ENCODE measurements at places on chromosomes 4 and X. TPM values are rescaled to one million over a fixed set of nuclear protein-coding genes. Genes with fewer than 3 reads are reported as not detected.

SPACA5 gene
- not detected for total RNA-seq

PTTG2 gene
- total RNA-seq = 7.7 TPM

GRCh38 chr4:76420188-76420761 is 666 bp downstream of the CCDC158 start:
- H3K4me1 ChIP-seq = peaks cover 16% of the 10 kb centered on the region
- H3K4me3 ChIP-seq = peak overlapping the region; percentile 57
- H3K36me3 ChIP-seq = no peaks in the 10 kb centered on the region
- DNase-seq = no peak

DNA sequence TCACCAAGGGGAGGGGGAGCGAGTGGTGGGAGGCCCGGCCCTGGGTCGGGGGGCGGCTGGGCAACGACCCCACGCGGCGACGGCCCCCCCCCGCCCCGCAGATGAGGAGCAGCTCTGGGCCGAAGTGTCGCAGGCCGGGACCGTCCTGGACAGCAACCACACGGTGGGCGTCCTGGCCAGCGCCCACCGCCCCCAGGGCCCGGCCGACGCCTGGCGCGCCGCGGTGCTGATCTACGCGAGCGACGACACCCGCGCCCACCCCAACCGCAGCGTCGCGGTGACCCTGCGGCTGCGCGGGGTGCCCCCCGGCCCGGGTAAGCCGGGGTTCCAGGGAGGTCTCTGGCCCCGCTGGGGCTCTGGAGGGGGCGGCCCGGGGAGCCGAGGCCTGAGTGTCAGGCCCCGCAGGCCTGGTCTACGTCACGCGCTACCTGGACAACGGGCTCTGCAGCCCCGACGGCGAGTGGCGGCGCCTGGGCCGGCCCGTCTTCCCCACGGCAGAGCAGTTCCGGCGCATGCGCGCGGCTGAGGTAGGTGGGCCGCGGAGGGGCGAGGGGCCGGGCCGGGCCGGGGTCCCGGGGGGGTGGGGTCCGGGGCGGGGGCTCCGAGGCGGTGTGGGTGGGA is 8.7 kb upstream of the FGFRL1 start:
- H3K4me3 ChIP-seq = no peak overlapping the region
- H3K4me1 ChIP-seq = peaks cover 22% of the 10 kb centered on the region
- H3K27ac ChIP-seq = no peak overlapping the region
- H3K27me3 ChIP-seq = peaks cover 46% of the 10 kb centered on the region

DNA sequence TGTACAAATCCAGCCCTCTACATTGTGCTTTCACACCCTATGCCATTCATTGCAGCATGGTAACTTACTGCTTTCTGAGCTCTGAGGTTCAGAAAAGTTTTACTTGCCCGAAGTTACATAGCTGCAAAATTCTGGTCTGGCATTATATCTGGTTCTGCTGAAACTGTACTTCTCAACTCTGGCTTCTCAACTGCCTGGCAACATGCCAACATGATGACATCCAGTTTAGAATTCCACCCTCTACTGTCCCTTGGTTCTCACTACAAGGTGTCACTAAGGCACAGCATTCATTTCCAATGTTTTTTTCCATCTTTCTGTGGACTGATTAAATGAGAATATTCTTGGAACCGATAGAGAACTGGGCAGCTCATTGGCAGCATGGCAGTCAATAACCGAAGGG is 242.9 kb upstream of the PRPS2 start:
- no peaks in the 10 kb centered on the region for H3K36me3 ChIP-seq
- no peaks in the 10 kb centered on the region for H3K27me3 ChIP-seq
- no peaks in the 10 kb centered on the region for H3K4me1 ChIP-seq
- DNase-seq = no peak
- no peak overlapping the region for H3K27ac ChIP-seq
- no peak overlapping the region for H3K4me3 ChIP-seq

CITED1 gene
- not detected for total RNA-seq

- DNase-seq = no peak
- no peaks in the 10 kb centered on the region for H3K36me3 ChIP-seq
- no peak overlapping the region for H3K27ac ChIP-seq
- H3K27me3 ChIP-seq = no peaks in the 10 kb centered on the region
- no peaks in the 10 kb centered on the region for H3K4me1 ChIP-seq
Observed at GRCh38 chr4:58761563-58761962, 1651.4 kb upstream of the IGFBP7 start.

ARHGEF38 gene
- total RNA-seq = not detected

PNMA6F gene
- not detected for total RNA-seq

GRCh38 chr4:173415885-173416653 is 17.2 kb upstream of the SCRG1 start:
- peaks cover 13% of the 10 kb centered on the region for H3K4me1 ChIP-seq
- no peak overlapping the region for H3K4me3 ChIP-seq
- peak; percentile 76 for DNase-seq
- H3K27me3 ChIP-seq = no peaks in the 10 kb centered on the region
- peak overlapping the region; percentile 36 for H3K27ac ChIP-seq
- H3K36me3 ChIP-seq = no peaks in the 10 kb centered on the region

DNA sequence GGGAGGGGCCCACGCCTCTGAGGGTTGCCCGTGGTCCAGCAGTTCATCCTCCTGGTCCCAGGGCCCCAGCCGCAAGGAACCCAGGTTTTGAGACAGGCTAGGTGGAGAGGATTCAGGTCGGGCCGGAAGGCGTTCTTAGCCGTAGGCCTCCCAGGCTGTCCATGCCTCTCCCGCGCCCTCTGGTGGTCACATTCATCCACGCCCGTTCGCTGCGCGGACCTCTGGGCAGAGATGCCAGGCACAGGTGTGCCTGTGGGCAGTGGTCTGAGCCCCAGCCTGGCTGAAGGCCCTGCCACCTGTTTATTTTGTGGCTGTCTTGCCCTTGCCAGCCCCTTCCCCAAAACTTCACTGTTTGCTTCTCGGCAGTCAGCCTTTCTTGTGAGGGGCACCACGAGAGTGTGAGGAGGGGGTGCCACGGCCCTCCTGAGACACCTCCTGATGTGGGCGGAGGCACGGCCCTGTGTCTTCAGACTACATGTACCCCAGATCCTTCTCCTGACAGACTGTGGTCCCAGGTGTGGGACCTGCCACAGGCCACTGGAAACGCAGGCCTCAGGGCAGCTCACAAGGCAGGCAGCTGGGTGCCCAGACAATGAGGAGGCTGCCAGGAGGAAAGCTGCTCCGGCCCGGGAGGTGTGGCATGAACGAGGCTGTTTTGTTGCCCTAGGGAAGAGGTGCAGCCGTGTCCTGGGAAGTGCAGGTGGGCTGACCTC is 5.0 kb downstream of the UVSSA start:
- peaks cover 21% of the 10 kb centered on the region for H3K36me3 ChIP-seq
- H3K27me3 ChIP-seq = no peaks in the 10 kb centered on the region
- H3K4me3 ChIP-seq = no peak overlapping the region
- peak overlapping the region; percentile 44 for H3K27ac ChIP-seq
